Coronary artery (tissue), 2 donors: ENCODE measurements at places on chromosomes 7 and 10.

- no peak for DNase-seq
Observed at GRCh38 chr7:98213296-98213887, 2.2 kb downstream of the BHLHA15 start.

GRCh38 chr10:48353246-48353645 is 46.8 kb downstream of the MAPK8 start:
- no peak for DNase-seq

DNA sequence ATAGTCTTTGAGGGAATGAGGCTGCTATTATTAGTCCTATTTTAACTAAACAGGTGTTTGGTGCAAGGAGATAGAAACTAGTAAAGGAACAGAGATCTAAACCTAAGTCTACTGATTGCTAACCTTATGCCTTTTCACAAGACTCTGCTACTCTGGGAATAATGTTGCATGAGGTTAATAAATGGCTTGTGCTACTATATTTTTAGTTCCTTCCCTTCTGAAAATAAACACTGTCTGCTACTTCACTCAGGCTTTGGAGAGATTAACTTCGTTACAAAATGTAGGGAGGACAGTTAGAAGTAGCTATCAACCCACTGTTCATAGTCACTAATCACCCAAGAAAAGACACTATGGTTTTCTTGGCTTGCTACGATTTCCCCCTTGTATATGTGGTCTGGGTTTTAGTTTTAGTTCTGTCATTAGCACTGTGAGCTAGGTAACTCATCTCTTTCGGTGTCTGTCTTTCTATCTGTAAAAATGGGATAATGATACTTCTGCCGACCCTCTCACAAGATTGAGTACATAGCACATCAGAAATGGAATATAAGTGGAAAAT is 296.2 kb downstream of the LRRTM3 start:
- DNase-seq = no peak

DNA sequence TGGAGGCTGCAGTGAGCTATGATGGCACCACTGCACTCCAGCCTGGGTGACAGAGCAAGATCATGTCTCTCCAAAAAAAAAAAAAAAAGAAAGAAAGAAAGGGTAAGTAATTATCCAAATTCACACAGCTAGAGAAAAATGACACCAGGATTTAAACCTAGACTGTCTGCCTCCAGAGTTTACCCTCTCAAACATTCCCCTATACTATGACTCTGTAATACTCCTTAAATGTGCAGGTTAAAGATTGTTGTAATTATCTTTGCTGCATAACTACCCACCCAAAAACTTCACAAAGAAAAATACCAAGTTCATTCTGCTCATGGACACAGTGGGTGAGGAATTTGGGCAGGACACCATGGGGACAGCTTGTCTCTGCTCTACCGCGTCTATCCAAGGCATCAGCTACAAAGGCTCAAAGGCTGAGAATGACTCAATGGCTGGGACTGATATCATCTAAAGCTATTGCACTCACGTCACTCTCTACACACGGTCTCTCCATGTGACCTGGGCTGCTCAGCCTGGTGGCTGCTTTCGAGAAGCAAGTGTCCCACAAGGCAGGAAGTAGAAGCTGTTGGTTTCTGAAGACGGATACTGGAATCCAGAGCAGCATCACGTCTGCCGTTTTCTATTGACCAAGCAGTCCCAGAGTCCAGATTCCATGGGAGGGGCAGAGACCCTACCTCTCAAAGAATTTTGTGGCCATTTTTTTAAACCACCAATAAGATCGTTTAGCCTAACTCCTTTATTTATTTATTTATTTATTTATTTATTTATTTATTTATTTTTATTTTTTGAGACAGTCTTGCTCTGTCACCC is 185.7 kb upstream of the AUTS2 start:
- no peak for DNase-seq
